ENCODE measurements at places on chromosomes 11 and 22. TPM values are rescaled to one million over a fixed set of nuclear protein-coding genes. Genes with fewer than 3 reads are reported as not detected.
A peak's percentile ranks its signal among the peaks of the same experiment; 100 is the strongest.

DNA sequence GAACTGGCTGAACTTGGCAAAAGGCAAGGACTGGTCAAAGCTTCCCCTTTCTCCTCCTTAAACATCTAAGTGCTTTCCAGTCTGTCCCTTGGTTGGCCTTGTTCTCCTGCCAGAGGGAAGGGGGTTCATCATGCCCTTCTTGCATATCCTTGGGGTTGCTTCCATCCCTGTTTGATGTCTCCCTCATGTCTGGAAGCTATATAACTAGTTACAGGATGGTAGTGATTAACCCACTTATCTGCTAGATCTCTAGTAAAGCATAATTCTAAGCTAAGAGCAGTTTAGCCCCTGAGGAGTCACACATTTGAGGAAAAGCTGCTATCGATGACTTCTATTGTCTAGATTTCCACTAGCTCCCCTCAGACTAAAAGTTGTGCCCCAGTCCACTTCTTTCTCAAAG lies 22.9 kb downstream of the APOL5 start:
- DNase-seq = no peak
- H3K4me1 ChIP-seq = no peaks in the 10 kb centered on the region
- H3K36me3 ChIP-seq = no peaks in the 10 kb centered on the region
- no peak overlapping the region for H3K4me3 ChIP-seq

DNA sequence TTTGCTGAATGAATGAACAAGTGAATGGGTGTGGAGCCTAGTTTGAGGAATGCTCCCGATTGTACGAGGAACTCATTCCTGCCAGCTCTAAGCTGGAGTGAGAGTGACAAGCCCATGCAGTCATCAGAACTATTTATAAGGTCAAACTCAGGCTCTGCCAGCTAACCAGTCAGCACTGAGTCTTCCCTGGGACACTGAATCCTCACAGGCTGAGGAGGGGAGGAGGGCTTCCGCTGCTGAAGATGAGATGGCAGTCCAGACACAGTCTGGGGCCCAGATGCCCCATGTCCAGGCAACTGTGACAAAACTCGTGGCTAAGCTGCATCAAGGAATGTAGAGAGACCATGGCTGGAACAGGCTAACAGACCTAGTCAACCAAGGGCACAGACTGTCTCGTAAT lies 4.0 kb downstream of the LRP4 start:
- H3K27me3 ChIP-seq = peaks cover 74% of the 10 kb centered on the region
- H3K27ac ChIP-seq = no peak overlapping the region
- no peaks in the 10 kb centered on the region for H3K36me3 ChIP-seq
- H3K4me3 ChIP-seq = no peak overlapping the region
- peaks cover 17% of the 10 kb centered on the region for H3K4me1 ChIP-seq

DNA sequence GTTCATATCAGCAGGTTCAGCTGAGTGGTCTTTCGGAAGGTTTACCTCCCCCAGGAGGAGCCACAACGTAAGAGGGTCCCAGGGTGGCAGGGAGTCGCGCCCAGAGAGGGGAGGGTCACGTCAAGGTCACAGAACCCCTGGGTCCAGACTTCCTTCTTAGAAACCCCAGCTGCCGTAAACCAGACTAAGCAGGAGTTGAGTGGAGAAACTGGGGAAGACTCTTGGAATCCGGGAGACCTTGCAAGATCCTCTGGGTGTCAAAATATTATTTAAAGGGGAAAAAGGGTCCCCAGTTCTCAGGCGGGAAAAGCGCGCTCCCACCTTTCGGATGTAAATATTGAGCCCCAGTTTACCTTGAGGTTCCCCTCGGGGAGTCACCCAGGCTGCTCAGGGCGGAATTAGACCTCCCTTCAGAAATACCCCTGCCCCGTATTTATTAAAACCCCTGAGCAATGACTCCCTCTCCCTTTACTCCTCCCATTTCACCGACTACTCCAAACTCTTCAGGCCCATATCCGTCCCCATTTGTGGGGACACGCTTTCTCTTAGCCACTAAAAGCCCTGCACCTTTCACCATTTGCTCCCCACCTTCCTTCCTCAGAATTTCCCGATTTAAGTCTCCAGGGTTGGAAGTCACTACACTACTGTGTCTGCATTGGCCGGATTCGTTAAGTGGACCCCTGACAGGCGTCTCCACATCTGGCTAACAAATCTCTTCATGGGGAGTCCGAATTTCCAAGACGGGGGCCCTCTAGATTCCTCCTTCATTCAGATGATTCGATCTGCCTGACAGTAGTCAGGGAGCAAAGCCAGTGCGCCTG lies 4.2 kb downstream of the SLC17A6 start:
- H3K4me1 ChIP-seq = peaks cover 14% of the 10 kb centered on the region
- no peak overlapping the region for H3K27ac ChIP-seq

DNA sequence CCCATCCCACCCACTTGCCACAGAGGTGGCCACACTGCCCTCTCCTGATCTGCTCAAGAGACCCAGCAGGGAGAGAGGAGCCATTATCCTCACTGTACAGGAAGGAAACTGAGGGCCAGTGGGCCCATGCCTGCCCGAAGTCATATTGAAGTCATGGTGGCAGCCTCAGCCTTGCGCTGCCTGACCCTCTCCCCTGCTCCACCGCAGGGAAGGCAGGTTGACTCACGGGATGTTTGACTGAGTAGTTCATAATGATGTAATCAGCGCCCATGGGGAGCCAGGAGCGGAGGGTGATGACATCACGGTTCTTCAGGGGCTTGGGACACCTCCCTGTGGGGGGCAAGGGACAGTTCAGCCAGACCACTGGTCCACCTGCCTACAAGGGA lies 6.1 kb upstream of the ARAP1 start:
- H3K4me3 ChIP-seq = no peak overlapping the region
- H3K27me3 ChIP-seq = peaks cover 2% of the 10 kb centered on the region
- no peak for DNase-seq
- H3K36me3 ChIP-seq = no peaks in the 10 kb centered on the region
- peak overlapping the region; percentile 7 for H3K27ac ChIP-seq
- H3K4me1 ChIP-seq = peaks cover 11% of the 10 kb centered on the region

DNA sequence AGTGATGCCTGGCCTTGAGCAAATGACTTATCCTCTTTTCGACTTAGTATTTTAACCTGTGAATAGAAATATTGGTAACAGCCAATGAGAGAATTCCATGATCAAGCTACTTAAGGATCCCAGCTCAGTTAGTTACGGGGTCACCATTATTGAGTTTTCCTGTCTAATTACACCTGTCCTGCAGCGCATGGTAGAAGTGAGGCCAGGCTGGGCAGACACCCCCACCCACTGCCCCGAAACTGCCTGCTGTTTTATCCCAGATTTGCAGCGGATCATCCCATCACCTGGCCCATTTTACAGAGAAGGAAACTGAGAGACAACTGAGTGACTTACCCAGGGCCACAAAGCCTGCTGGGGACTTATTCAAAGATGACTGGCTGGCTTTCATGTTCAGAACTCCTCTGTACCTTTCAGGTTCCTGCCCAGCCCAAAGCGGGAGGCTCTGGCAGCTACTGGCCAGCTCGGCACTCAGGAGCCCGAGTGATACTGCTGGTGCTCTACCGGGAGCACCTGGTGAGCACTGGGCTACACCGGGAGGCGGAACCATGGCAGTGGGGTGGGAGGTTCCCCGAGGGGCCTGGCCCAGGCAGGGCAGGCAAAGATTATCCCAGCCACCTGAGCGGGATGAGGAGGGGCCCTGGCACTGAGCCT lies 1.4 kb downstream of the MUS81 start:
- DNase-seq = peak; percentile 31
- H3K4me3 ChIP-seq = peak overlapping the region; percentile 91
- H3K27me3 ChIP-seq = no peaks in the 10 kb centered on the region
- H3K36me3 ChIP-seq = peaks cover 14% of the 10 kb centered on the region

DNA sequence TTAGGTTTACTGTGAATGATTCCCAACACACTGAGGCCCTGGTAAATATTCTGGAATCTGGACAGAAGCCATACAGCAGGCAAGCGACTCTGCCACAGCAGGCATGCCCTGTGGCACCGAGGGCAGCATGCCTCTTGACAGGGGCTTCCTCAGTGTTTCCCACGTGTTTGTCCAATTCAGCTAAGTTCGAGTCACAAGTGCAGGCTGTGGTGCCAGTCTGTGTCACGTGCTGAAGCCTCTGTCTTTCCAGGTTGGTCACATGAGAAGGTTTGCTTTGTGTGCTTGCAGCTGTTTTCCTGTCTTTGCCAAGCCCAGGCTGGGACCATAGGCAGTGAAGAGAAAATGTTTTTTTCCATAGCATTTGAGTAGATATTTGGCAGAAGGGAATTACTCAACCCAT lies 2.4 kb upstream of the PPFIBP2 start:
- peaks cover 24% of the 10 kb centered on the region for H3K4me1 ChIP-seq
- peaks cover 7% of the 10 kb centered on the region for H3K36me3 ChIP-seq
- H3K4me3 ChIP-seq = no peak overlapping the region
- DNase-seq = no peak

GRCh38 chr11:13145461-13145860 lies 132.1 kb upstream of the BMAL1 start:
- peaks cover 2% of the 10 kb centered on the region for H3K27me3 ChIP-seq
- H3K36me3 ChIP-seq = no peaks in the 10 kb centered on the region
- H3K27ac ChIP-seq = no peak overlapping the region

DNA sequence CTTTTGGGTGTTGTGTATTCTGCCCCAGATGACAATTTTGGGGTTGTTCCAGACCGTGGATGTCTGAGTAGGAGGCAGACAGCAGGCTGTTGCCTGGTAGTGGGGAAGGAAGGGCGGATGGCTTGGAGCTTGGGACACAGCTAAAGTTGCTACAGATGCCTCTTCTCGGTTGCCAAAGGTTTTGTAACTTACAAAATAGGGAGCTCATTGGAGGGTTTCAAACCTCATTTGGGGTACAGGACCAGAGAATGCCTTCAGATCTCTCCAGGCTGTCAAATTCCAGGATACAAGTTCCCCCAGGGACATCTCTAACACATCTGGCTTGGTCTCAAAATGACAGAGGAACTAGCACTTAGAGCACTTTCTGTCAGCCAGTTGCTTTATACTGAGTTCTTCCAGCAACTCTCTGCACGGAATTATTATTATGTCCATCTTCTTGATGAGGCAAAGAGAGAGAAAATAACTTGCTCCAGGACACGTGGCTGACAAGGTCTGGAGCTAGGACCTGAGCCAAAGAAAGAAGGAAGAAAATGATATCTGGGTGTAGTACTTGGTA lies 56.0 kb downstream of the SLC1A2 start:
- no peaks in the 10 kb centered on the region for H3K4me1 ChIP-seq
- H3K27ac ChIP-seq = no peak overlapping the region
- H3K36me3 ChIP-seq = peaks cover 2% of the 10 kb centered on the region
- no peak for DNase-seq

GRCh38 chr11:115627666-115628460 lies 123.6 kb upstream of the CADM1 start:
- H3K4me1 ChIP-seq = no peaks in the 10 kb centered on the region
- no peaks in the 10 kb centered on the region for H3K27me3 ChIP-seq
- no peak for DNase-seq
- no peak overlapping the region for H3K27ac ChIP-seq

- no peak for DNase-seq
- peaks cover 87% of the 10 kb centered on the region for H3K4me1 ChIP-seq
- no peaks in the 10 kb centered on the region for H3K27me3 ChIP-seq
- peak overlapping the region; percentile 96 for H3K27ac ChIP-seq
- peak overlapping the region; percentile 42 for H3K4me3 ChIP-seq
- H3K36me3 ChIP-seq = peaks cover 27% of the 10 kb centered on the region
Measured at GRCh38 chr11:118005224-118006152, 19.3 kb downstream of the IL10RA start.

DNA sequence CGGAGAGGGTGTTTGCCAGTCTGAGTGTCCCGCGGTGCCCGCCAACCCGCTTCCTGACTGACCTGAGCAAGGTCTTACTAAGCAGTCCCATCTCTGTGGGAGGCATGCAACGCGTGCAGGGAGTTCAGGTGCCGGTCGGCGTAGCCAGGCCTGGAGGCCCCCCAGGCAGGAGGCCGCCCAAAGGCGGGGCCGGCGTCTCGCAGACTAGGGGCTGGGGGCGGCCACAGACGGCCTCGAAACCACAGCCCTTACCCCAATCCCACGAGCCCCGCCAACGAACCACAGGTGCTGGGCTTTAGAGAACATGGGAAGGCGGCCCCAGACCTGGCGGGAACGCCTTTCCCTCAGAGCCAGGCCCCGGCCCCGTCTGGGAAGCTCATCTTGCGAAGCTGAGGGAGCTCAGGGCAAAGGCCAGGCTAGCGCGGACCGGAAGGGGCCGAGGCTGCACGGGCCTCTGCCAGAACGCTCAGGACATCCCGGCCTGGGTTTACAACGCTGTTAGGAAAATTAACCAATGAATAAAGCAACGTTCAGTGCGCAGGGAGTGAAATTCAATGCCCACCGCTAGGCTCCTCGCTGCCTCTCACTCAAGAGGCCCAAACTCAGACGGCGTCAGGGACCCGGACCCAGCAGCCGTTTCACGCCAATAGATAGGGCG lies 2.1 kb upstream of the MTFP1 start:
- H3K4me3 ChIP-seq = peak overlapping the region; percentile 98
- DNase-seq = no peak
- H3K27me3 ChIP-seq = no peaks in the 10 kb centered on the region
- peaks cover 44% of the 10 kb centered on the region for H3K4me1 ChIP-seq
- H3K36me3 ChIP-seq = peaks cover 24% of the 10 kb centered on the region
- peak overlapping the region; percentile 98 for H3K27ac ChIP-seq

DNA sequence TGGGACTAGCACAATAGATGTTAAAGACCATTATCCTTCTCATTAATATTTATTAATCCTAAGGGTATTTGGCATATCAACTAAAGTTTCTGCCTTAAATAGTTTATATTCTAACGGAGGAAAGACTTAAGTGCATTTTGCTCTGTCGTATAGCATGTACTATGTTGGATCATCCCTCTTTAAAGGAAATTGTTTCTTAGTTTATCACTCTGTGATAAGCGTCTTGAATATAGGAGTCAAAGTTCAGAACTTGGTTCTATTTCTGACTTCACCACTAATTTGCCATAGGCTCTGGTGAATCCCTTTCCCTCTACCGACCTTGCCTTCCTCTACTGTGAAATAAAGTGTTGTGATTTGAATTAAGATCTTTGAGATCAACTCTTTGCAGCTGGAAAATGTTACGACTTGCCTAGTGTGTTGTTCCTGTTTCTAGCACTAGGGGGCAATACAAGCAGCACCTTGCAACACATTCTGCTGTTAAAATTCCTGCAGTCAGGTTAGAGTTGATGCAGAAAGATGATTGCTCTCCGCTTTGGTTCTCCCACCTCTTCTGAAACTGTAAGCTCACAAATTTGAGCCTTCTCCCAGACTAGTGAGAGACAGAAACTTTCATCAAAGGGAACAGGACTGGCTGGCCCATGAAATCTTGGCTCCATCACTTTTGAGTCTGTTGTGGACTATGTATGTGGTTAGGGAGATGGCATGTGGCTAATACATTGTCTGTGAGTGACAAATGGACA lies 27.8 kb upstream of the ZNRF3 start:
- H3K27me3 ChIP-seq = peaks cover 13% of the 10 kb centered on the region
- no peak overlapping the region for H3K27ac ChIP-seq
- no peak overlapping the region for H3K4me3 ChIP-seq
- peaks cover 1% of the 10 kb centered on the region for H3K36me3 ChIP-seq
- H3K4me1 ChIP-seq = no peaks in the 10 kb centered on the region

GRCh38 chr11:88363004-88363403 lies 25.5 kb upstream of the CTSC start:
- H3K4me1 ChIP-seq = peaks cover 34% of the 10 kb centered on the region
- no peak for DNase-seq
- no peaks in the 10 kb centered on the region for H3K27me3 ChIP-seq
- H3K36me3 ChIP-seq = no peaks in the 10 kb centered on the region
- no peak overlapping the region for H3K4me3 ChIP-seq

Gene MFNG
- 207 TPM for total RNA-seq

Gene C11orf42
- total RNA-seq = not detected

Gene FOLR1
- not detected for total RNA-seq

Gene TMPRSS13
- total RNA-seq = 5.0 TPM
